Activated T-cell treated with anti-CD3 and anti-CD28 coated beads, Interleukin-2, amount 50 U/mL, for 48 hours (primary cell): ENCODE measurements at places on chromosomes 2 and 18.

GRCh38 chr2:40370007-40370395 is 81.9 kb downstream of the SLC8A1 start:
- DNase-seq = peak; percentile 16

GRCh38 chr2:100766256-100766655 is 53.7 kb upstream of the NPAS2 start:
- no peak for DNase-seq

DNA sequence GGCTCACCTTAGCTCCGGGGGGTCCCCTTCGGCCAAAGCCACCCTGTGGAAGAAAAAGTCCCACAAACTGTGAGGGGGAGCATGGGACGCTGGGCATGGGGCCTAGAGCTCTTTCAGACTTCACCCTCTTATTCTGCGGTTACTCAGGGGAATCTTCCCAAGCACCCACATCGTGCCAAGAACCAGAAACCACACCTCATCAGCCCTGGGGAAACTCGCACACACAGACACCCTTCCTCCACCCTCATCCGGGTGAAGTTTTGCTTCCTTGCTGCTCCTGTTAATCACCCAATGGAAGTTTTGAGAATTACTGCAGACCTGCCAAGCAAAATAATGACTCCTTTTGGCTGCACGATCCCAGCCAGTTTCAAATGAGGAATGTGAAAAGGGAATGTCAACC is 59.1 kb downstream of the COL6A3 start:
- no peak for DNase-seq

DNA sequence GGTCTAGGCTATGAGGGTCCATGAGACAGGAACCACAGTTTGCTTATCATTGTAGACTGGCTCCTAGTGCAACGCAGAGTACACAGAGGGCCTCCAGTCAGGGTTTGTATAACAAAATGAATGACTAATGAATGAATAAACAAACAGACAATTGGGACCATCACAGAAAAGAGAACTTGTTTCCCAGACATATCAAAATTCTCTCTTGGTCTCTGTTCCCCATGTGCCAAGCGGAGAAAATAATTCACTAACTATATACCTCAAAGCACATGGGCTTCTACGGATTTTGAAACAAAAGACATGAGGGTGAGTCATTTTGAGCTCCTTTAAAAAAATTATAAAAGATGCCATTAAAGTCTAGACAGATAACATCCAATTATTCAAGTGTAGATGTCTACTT is 28.0 kb downstream of the INO80C start:
- DNase-seq = no peak

DNA sequence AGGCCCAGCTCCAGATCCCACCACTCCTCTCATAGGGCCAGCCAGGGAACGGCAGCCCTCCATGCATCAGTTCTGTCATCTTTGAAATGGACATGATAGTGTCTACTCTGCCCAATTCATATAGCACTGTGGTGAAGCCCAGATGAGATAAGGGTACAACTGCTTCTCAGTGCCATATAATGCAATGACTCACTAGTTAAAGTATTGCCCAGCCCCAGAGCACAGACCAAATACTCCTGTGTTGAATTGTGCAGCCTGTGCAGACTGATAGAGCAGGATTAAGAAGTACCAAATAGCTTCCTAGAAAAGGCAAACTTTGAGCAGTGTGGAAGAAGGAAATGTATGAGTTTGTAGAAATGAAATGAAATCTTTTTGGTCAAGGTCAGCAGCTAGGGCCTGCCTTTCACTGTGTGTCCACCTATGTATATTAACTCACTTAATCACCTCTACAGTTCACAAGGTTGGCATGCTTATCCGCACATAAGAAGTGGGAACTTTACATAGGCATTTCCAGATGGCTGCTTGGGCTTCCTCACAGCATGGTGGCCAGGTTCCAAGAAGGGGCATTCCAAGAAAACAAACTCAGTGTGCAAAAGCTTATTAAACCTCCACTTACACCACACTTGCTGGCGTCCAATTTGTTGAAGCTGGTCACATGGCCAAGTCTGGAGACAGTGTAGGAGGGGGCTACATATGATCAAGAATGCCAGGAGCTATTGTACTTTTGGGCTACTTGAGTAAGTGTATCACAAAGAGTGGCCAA is 102.8 kb upstream of the COPS8 start:
- DNase-seq = no peak

DNA sequence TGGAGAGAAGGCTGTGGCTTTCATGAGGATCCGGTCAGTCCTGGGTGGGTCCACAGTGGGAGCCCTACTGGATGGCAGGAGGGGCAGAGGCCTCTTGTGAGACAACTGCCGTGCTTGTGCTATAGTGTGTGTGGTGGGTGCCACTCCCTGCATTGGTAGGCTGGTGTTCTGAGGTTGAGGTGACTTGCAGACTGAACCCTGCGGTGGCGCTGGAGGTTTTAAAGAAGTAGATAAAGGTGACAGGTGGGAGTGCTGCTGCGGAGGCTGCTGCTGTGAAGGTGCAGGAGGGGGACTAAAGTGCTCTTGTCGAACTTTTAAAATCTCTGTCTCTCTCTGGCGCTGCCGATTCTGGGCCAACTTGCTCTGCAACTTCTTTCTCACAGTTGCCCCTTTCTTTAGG is 29.7 kb downstream of the INO80D start:
- DNase-seq = no peak
